Fibroblast of villous mesenchyme (primary cell): ENCODE measurements at places on chromosomes 5 and 9. TPM values are rescaled to one million over a fixed set of nuclear protein-coding genes. Genes with fewer than 3 reads are reported as not detected.

GRCh38 chr5:136526791-136527190, 161.4 kb upstream of the TRPC7 start:
- DNase-seq: no peak

DNA sequence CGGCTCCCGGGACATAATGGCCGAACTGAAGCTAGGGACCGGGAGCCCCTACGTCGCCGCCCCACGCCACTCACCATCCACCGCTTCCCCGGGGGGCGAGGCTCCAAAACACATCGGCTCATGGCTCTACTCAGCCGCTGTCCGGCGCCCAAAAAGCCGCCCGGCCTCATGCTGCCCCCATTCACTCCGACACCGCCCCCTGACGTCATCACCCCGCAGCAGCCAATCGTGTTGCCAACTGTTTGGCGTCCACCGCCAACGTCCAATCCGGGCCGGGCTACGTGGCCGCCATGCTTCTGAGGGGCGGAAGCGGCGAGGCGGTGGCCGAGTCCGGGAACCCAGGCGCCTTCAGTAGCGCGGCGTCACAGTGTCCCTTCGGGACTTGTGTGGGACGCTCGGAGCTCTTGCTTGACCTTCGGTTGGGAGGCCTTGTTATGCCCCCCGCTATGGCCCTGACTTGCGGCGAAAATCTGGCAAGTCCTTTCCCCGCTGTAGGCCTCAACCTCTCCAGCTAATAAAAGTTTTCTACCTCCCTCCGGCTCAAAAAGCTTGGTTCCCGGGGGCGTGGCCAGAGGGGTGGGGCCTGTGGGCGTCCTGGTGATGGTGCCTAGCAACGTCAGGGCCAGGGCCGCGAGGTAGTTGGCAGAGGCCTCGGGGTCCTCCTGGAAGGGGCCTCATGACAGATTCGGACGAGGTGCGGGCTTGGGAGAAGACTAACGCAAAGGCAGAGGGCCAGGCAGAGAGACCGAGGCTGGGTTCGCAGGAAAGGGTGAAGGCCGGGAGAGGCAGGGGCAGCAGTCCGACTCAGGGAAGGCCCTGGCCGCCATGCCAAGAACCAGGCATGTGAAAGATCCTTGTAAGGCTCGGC, at the start of the genes PTRH1 and TTC16:
TSS of gene PTRH1 (minus strand) at position 194 of the 868 bp plus-strand sequence. CDS start at position 170, 24 bp downstream.
TSS of gene TTC16 (plus strand) at position 610 of the 868 bp plus-strand sequence. CDS start at position 677, 67 bp downstream.
- peak; percentile 96 for DNase-seq

GRCh38 chr9:127107171-127107928, 15.1 kb downstream of the ANGPTL2 start:
- DNase-seq: no peak

DNA sequence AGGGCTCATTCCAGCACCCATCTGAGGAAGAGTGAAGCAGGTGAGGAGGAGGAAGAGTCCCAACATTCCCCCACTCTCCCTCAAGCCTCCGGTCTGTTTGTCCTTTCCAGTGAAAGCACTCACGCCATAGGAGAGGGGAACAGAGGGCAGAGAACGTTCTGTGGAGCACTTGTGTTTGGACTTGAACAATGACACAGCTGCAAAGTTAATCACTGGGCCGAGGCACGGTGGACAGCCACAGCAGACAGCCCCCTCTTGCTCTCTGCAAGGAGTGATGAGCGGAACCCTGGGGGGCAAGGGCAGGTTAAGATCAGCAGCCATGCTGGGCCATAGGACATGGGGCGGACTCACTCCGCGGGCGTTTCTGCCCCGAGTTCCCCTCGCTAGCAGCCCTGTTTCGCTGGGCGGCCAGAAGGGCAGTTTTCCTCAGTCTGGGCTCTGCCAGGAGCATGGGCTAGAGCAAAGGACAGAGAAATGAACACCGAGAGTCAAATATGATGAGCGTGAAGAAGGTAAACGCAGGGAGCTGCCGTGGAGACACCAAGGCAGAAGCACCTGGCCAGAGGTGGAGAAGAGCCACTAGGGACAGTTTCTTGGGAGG, 185.7 kb downstream of the GAPVD1 start:
- no peak for DNase-seq

DNA sequence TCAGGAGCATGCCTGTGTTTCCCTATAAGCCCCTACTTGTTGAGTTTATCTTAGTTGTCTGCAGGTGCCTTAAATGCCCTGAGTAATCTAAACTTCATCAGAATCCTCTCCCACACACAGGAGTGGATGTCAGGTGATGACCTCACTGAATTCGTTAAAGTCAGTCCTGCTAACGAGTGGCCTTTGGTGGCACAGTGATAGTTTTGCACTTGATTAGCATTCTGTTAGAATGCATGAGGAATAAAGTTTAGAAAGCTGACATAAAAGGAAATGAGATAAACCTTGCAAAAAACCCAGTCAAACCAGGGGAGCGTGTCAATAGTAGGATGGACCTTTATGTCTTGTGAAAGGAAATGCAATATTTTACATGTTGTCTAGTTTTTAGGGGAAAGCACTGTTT, 4.5 kb downstream of the TRIM32 start:
- no peak for DNase-seq

GRCh38 chr9:129172816-129173215, 5.2 kb downstream of the IER5L start:
- no peak for DNase-seq

DNA sequence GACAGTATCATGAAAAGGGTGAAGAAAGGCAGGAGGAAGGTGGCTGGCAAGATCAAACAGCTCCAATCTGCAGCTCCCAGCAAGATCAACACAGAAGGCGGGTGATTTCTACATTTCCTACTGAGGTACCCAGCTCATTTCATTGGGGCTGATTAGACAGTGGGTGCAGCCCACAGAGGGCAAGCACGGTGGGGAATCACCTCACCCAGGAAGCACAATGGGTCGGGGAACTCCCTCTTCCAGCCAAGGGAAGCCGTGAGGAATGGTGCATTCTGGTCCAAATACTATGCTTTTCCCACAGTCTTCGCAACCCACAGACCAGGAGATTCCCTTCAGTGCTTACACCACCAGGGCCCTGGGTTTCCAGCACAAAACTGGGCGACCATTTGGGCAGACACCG, 66.8 kb downstream of the CAMSAP1 start:
- no peak for DNase-seq

DNA sequence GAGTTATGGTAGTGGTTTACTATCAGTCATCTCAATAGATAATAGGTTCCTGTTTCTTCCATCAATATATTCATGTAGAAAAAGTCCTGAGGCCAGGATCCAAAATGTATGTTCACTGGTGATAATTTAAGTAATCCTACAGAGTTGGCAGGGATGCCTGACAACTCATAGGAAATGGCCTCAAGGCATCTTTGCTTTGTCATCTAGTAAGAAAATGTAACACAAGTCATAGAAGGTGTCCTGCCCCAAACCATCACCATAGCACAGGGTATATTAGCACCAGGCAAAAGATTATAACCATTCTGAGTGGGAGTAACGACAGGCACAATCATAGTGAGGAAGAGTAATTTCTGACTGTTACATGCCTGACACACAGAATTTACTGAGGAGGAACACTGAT, 257.0 kb downstream of the TMEM167A start:
- no peak for DNase-seq

GRCh38 chr5:16791036-16791705, 144.9 kb downstream of the MYO10 start:
- peak; percentile 82 for DNase-seq

Gene NHP2
- total RNA-seq: 88.1 and 102 TPM in 2 replicates

Gene ROR2
- 3.0 and 5.2 TPM in 2 replicates for total RNA-seq

DNA sequence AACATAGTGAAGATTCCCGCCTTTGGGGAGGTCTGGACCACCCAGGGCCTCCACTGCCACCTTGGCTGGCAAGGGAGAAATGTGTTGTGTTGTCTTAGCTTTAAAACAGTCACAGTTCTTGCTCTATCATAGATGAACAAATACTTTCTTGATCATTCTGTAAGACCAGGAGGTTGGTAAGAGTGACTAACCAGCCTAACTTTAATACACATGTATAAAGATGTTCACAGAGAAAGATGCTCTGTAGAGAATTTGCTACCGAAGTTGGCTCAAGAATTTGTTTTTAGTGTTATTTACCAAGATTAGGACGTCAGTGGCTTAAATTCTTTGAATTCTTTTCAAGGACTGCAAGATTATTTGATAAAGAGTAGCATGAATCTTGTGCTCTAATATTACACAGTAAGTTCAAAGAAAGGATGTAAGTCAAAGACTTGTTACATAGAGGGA, 28.4 kb downstream of the GLRX start:
- DNase-seq: peak; percentile 86

Gene PDE8B
- total RNA-seq: 0.64 and 6.0 TPM in 2 replicates

GRCh38 chr9:37455884-37456647, 9.2 kb downstream of the ZBTB5 start:
- DNase-seq: no peak

DNA sequence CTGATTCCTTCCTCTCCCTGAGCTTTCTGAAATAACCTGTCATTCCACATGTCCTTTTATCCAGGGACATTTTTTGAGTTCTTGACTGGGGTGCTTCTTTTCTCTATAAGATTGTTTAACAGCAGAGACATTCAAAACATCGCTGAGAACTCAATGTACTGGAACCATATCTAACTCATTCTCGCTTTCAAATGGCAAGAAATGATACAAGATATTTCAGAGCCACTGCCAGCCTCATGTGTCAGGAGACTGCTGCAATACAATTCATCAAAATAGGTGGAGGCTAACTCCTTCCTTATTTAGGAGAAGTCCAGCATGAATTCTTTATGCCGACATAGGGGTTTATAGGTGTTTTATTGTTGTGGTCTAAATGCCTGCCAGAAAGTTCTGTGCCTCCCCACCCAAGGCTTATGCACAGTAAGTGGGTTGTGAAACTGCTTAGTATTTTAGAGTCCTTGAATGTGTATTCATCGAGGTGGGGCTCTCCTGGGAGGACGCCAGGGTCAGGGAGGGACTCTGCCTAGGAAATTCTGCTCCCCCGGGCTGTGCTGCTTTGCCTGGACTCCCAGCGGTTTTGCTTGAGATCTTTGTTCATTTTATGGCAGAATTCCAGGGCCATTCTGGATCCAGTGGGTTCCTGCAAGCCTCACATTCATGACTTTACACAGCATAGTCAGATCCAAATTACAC, 53.9 kb downstream of the ZNF474 start:
- DNase-seq: peak; percentile 50

DNA sequence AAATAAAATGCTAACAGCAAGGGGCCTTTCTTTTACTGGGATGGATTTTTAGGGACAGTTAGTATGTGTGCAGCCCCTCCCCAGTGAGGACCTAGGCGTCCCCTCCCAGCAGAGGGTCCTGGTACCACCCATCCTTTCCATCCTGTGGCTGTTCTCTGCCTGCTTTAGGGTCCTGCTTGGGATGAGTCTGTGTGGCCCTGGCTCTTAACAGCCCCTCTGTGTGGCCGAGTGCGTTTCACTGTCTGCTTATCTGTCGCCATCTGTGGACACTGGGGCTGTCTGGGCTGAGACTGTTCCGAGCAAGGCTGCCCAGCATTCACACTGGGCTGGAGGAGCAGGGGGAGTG, 17.0 kb downstream of the WNK2 start:
- DNase-seq: no peak
